8988T (cell line): ENCODE measurements at places on chromosomes 6 and 20.
A peak's percentile ranks its signal among the peaks of the same experiment; 100 is the strongest.

DNA sequence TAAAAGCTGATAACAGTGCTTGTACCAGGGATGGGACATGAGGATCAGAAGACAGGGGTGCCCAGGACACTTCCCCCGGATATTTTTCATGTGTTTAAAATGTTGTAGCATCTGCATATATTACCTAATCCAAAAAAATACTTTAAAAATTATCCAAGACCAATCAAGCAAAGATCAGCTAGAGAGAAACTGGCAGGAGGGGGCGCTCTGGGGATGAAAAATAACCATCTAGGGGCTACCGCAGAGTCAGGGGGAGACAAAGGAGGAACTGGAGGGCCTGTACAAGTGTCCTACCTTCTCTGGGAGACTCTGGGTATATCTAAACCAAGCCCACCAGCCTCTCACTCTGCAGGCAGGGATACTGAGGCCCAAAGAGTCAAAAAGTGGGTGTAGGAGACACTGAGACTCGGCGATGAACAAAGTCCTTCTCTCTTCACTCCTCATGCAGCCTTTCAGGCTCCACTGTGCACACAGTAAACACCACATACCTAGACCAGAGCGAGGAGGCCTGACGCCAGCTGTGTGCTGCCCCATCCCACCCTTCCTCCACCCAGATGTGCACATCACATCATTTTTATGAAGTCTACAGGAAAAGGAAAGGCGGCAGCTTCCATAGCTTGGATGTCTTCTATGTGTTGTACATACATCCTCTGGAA lies 9.8 kb downstream of the RIMS4 start:
- no peak for DNase-seq

DNA sequence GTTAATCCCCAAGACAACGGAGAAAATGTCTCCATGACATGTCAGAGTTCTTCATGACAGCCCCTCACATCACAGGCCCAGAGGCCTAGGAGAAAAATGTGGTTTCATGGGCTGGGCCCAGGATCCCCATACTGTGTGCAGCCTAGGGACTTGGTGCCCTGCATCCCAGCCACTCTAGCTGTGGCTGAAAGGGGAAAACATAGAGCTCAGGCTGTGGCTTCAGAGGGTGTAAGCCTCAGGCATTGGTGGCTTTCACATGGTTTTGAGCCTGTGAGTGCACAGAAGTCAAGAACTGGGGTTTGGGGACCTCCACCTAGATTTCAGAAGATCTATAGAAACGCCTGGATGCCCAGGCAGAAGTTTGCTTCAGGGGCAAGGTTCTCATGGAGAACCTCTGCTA lies 122.8 kb downstream of the FHL5 start:
- no peak for DNase-seq

DNA sequence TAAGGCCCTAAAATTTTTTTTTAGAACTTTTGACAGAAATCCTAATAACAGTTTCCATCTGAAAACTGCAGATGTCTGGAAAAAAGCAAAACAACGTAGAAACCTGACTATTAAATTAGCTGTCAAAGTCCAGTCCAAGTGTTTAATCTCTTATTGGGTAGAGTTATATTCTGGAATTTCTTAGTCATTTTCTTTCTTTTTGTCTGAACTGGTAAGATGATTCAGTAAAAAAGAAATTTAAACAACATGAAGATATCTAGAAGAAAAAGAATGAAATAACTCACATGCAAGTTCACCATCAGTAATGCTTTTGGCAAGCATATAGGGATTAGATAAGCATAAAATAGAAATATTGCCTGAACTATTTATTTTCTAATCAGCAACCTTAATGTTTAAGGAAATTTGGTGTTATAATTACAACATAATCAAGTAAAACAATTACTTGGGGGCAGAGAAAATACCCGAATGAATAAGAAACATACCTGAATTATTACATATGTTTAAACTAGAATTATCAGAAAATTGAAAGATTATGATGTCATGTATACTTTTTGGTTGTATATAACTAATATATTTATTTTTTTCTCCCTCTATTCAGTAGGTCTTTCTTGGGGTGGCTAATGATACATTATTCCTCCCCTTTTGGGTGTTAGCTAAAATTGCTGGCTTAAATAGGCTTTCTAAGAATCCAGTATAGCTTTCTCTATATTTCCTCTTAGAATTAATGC lies 51.1 kb downstream of the FAM83B start:
- DNase-seq: no peak

DNA sequence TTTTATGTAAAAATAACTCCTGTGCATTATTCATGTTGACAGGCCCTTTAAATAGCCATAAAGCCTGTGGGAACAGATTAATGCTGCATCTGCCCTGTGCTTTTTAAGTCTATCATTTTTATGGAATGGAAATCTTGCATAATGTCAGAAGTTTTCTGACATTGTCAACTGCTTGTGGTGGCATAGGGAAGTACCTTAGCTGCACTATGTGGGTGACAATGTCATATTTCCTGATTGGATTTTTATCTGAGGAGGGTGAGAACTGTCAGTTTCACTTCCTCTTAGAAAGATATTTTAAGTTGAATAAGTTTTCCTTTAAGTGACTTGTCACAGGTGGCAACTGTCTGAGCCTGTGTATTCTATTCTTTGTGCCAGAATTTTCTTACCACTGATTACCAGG lies 267.9 kb downstream of the PLCB1 start:
- no peak for DNase-seq

DNA sequence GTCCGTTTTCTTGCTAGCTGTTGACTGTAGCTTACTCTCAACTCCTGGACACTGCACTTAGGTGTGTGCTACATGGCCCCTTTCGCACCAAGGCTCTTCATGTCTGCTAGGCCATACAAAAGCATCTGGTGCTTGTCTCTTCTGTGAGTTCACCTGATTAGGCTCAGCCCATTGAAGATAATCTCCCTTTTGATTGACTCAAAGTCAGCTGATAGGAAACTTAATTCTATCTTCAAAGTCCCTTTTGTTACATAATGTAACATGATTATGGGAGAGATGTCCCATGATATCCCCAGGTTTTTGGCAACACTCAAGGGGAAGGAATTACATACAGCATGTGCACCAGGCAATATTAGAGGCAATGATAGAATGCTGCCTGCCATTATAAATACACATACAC lies 263.0 kb upstream of the JAG1 start:
- no peak for DNase-seq

DNA sequence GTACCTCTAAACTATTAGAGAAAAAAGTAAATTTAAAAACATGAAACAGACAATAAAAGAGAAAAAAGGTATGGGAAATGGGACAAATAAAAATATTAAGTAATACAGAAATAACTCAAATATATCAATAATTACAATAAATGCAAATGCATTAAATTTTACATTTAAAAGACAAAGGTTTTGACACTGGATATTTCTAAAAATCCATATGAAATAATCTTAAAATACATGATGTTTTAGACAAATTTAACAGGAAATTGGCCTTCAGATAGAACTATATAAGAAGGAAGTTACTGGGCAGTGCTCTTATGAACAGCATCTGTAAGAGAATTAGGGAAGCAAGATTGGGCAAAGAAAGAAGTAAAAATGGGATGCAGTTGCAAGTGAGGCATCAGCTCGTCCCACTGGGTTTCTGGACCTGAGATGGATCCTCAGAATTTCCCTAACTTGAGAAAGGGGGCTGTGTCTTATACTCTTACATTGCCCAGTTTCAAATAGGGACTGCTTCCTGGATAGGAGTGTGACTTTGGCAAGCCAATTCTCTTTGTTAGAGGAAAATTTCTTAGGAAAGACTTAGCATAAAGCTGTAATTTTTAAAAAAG lies 376.7 kb downstream of the SMOC2 start:
- DNase-seq: no peak

- peak; percentile 47 for DNase-seq
Observed at GRCh38 chr6:129683601-129684322, 26.2 kb downstream of the ARHGAP18 start.

GRCh38 chr6:160882006-160882405 lies 109.6 kb upstream of the MAP3K4 start:
- no peak for DNase-seq

GRCh38 chr6:110043366-110043994 lies 65.4 kb downstream of the GPR6 start:
- no peak for DNase-seq

DNA sequence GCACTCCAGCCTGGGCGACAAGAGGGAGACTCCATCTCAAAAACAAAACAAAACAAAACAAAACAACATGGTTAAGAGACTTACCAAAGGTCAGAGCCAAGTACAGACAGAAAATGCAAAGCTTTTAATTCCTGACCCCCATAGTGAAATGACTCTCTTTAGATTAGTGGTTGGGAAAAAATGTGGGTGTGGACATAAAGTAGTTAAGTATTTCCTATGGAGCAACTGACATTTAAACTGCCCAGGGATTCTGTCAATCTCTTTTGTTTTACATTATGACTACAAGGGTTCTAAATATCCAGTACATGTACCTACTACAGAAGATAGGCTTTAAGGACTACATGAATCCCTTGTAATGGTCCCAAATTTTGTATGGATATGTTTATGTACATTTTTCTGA lies 75.1 kb downstream of the IRAK1BP1 start:
- DNase-seq: no peak

DNA sequence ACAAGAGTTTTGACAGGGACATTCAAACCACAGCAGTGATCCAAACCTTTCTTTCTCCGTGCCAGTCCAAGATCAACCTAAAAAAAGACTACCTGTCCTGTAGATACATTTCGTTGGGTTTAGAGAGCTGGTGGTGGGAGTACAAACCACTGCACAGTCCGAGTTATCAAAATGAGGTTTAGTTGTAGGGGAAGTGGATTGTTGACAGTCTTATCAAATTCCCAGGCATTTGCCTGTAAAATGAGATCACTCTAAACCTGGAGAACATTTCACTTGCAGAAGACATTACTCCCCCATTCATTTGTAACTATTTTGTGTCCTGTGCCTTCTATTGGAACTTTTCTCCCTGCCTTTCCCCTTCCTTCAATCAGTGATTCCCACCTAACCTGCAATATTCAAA lies 469.6 kb upstream of the JARID2 start:
- no peak for DNase-seq

DNA sequence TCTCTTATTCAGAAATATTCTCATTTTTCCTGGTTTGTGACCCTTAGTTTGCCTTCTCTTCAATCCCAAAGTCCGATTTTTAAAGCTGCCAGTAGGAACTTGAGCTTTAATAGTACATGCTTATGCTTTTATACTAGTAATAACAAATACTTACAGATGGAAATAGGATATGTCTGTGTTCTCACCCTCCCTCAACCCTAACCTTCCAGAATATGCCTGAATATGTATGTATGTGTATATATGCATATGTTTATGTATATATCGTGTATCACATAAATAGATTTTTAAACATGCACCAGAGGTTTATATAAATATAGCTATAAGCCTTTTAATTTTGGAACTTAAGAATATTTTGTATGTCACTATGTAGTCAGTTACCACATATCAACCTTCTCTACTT lies 38.8 kb downstream of the CDYL start:
- no peak for DNase-seq

DNA sequence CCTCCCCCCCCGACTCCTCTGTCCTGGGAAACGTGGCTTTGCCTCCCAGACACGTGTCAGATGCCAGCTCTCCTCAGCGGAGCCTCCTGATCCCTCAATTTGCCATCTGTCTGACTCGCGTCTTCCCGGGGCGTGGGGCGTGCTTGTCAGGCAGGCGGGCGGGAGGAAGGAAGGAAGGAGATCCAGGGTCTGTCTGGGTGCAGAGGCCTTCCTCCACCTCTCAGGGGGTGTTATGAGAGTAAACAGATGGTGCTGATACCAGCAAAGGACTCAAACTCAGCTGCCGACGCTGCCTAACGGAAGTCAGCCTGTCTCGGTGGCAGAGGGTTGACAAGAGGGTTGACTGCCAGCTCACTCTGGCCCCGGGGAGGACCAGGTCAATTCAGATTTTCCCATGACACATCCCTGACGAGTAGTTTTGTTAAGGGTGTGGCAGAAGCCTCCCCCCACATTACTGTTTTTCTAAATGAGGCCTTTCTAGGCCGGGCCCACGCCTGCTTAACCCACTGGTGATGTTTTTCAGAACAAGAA lies 17.0 kb downstream of the UQCC2 start:
- no peak for DNase-seq

DNA sequence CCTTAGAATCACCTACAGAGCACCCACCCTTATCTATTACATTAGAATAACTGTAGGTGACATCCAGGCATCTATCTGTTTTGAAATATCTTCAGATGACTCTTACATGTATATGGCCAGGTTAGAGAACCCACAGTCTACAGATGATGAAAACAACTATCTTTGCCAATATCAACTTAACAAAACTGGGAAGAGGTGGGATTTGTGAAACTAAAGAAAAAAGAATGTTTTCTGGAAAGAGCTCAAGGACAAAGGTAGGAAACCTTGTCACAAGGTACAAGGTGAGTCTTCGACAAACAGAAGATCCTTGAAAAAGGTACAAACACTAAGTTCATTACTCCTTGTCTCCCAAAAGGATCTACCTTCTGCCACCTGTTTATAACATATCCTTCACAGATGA lies 47.0 kb upstream of the DST start:
- DNase-seq: no peak

DNA sequence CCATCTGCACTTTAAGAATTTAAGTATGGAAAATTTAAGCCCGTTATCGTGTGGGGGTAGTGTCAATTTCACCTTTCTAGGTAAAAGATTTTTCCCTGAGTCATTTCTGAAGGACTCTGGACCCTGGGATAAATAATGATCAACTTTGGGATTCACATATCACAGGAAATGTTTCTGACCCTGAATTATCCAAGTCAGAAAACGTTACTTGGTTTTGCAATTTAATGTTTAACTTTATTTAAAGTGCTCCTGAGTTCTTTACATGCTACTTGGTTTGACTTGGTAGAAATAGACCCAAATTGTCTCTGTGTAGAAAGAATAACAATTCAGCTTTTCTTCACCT lies 1.5 kb upstream of the SLC17A3 start:
- DNase-seq: no peak

DNA sequence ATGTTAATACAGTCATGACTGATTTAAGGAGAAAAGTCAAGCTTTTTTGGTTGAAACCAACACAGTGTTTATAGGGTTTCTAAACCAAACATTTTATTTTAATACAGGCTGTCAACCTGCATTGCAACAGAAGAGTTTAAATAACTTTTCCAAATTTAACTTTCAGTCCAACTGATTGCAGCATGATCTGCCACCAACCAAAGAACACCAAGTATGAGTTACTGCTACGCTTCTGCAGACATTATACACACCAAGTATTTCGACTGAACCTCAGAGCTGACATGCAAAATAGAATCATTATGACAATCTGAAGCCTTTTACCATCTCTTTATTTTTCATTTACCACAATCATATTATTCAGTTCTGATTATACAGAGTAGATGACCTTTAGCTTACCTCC lies 151.2 kb upstream of the DST start:
- no peak for DNase-seq

GRCh38 chr20:34222208-34222607 lies 19.0 kb upstream of the ASIP start:
- DNase-seq: no peak

- DNase-seq: no peak
Observed at GRCh38 chr20:430091-430999, 22.2 kb downstream of the RBCK1 start.
